ENCODE measurements at places on chromosomes 4 and X.
A peak's percentile ranks its signal among the peaks of the same experiment; 100 is the strongest.

DNA sequence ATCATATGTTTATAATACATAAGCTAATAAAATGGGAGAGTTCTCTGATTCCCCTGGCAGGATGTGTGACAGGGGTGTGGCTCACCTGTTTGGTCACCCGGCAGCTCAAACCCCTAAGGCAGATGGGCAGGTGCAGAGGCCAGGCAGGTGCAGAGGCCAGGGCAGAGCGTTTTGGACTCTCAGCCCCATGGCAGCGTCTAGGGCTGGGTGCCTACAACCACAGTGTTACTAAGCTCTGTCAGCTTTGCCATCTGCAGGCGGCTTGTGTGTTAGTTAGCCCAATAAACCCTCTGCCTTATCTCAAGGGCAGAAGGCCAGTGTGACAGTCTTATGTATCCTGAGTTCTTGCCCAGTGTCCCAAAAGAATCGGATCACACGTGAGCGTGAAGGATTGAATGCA, 54.0 kb upstream of the UGT2B15 start:
- no peak for DNase-seq

- no peak for DNase-seq
Measured at GRCh38 chr4:121785479-121785878, 15.6 kb upstream of the EXOSC9 start.

DNA sequence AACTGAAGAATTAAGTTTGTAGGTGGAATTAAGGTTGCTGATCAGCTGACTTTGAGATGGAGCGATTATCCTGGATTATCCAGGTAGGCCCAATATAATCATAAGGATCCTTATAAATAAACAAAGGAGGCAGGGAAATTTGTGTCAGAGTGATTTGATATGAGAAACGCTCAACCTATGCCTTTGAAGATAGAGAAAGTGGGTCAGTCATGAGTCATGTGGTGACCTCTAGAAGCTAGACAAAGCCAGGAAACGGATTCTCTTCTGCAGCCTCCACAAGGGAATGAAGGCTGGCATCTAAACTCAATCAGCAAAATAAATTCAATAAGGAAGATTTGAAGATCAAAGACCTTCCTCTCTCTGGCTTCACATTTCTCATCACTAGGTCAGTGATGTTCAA, 41.5 kb upstream of the SMIM10 start:
- DNase-seq: no peak

- DNase-seq: no peak
Measured at GRCh38 chrX:150688911-150689451, 4.2 kb upstream of the MTMR1 start.

- no peak for DNase-seq
Measured at GRCh38 chr4:17018013-17018412, 119.6 kb upstream of the LDB2 start.

DNA sequence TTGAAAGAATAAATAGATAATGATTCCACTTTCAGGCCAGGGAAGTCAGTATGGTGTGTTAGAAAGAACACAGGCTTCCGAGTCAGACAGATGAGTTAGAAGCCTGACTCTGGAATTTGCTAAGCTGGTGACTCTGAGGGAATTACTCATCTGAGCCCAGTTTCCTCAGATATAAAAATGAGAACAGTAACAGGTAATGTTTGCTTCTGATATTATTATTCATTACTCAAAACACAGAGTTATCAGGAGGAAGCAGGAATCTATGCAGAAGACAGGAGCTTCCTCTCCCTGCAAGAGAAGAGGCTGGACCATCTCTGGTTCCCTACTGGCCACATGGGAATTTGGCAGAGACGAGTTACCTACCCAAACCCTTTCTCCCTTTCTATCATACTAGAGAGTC, 163.1 kb downstream of the EVC2 start:
- no peak for DNase-seq

DNA sequence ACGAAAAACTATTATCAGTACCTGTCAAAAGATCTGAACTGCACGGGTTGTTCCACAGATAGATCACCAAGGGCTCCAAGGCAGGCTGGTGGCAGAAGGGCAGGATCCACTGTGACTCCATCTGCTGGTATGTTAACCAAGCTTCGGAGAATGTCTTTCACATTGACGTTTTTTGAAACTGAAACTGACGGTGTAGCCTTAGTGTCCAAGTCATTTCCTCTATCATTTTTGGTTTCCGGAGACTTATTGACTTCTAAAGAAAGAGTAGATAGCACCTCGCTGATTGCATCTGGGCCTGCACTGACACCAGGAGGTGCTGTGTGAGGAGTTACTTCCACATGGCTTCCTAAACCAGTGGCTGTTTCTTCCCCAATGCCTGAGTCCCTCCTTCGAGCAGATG, 186.9 kb downstream of the LRBA start:
- peak; percentile 83 for DNase-seq

GRCh38 chr4:52694936-52695335, 35.8 kb upstream of the USP46 start:
- DNase-seq: no peak

DNA sequence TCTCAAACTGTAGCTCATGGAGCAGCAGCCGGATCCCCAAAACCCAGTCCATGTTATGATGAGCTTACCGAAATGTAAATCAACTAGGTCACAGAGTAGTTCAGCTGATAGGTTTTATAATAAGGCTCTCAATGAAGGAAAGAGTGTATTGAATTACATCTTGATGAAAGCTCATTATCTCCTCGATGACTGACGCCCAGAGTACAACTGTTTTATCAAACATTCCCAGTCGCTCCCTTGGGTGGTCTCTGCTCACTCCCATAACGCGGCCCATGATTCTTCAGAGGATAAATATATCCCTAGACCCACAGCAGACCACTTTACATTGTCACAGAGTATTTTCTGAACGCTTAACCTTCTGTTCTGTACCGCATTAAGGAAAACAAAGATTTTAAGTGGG, 452.3 kb upstream of the GALNT7 start:
- DNase-seq: no peak

DNA sequence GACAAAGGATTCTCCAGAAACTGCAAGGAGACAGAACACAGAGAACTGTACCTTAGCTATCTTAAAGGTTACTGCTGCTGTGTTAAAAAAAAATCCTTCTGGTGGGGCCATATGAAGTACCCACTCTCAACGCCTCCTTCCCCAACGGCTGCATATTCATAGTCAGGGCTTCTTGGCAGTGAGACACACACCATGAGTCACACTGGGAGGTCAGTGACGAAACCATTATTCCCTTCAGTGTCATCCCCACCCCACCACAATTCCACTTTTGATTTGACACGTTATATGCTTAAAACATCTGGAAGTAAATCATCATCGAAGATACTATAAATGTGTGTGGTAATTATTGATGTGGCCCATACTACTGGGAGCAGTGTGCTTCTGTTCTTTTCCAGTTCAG, 271.5 kb downstream of the LDB2 start:
- DNase-seq: no peak

DNA sequence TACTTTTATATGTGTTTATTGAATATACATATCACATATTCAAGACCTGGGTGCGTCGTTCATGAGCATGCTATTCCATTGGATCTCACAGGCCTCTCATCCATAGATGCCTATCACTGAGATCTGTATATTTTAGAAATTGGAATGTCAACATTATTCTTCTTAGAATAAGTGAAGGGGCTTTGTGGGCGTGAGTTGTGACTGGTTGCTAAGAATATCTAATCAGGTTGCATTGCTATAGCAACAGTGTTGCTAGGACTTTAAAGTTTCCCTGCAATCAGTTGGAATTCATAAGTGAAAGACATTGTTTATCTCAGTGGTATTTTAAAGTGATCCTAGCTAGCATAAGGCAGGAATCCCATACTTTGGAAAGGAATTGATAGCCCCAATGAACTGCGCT, 36.7 kb upstream of the ANK2 start:
- DNase-seq: no peak

DNA sequence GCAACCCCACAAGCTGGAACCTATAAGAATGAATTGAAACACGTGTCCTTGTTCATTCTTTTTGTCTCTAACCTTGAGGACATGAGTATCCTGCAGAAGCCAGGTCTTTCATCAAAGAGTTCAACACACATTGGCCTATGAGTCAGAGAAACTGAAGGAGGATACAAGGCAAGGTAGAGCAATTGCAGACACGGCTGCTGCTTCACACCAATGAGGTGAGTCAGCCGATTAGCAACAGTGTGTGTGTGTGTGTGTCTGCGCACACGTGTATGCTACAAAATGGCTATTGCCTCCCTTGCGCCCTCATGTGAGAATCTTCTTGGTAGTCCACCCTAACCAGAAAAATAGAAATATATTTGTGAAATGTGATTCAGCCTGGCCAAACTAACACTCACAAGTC, 1477.7 kb upstream of the IGFBP7 start:
- no peak for DNase-seq

- no peak for DNase-seq
Measured at GRCh38 chrX:25523574-25524540, 508.1 kb upstream of the ARX start.

DNA sequence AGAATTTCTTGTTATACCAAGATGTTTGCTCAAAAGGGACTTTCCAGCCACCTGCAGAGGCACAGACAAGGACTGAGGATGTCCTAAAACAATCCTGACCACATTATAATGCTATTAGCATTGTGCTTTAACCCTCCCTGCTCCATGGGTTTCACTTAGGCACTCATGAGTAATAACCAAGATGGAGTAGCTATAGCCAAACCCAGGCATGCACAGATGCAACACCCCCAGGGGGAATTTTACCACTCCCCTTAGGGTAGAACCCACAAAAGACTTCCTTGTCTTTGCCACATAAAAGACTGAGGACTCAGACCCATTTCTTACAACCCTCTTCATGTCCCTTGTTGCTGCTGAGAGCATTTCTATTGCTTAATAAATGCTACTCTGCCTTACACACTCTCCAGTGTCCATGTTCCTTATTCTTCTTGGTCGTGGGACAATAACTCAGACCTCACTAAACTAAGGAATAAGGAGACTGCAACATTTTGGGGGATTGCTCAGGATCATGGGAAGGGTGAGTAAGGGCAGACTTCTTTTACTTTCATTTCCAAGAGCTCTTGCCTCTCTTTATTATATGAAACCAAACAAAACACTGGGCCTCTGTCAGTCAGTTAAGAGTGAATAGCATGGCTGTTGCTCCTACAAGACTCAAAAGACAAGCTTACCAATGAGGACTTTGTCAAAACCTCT, 103.5 kb downstream of the TECRL start:
- no peak for DNase-seq

- DNase-seq: no peak
Measured at GRCh38 chr4:185265942-185266341, 56.5 kb downstream of the SNX25 start.

DNA sequence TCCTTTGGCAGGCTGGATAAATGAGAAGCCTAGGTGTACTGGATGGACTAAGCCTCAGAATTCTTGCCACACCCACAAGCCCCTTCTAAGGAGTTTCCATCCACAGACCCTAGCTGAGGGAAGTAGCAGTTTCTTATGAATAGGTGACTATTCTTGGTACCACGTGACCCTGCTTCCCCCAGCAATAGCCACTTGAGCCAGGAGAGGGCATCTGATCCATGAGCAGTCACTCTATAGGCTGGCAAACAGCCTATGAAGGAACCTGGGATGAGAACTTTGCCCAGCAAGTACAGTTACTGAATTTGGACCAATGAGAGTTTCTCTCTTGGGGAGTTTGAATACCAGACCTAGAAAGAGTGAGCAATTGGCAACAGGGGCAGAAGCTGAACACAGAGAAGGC, 84.0 kb downstream of the RTL9 start:
- no peak for DNase-seq

DNA sequence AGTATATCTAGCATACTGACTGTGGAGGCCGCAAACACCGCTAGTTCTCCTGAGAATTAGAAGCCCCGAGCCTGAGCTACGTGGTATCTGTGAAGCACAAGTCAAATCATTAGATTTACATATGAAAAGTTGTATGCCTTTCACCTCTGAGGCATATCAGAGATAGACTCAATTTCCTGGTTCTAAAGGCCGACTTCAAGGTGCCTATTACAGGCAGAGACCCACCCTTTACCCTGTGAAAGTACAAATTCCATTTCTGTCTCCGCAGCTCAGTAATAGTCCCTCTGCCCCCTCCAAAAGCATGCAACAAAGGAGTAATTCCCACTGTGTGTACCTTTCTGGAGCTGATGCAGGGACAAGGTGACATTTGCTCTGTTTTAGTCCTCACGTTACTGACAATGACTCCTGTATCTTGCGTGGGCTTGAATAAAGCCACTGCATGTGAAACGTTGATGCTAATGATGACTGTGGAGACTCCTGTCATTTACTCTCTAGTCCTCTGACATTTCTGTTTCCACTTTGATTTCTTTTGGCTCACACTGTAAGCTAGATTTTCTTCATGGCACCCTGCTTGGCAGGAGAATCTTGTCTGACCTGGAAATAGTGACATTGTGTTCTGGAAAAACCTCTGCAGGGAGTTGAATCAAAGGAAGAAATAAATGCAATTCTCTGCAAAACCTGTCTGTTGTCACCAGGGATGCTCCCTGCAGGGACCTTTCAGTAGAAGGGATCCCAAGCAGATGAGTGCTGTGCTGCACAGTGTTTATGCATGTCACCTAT, 273.2 kb upstream of the EMCN start:
- no peak for DNase-seq

DNA sequence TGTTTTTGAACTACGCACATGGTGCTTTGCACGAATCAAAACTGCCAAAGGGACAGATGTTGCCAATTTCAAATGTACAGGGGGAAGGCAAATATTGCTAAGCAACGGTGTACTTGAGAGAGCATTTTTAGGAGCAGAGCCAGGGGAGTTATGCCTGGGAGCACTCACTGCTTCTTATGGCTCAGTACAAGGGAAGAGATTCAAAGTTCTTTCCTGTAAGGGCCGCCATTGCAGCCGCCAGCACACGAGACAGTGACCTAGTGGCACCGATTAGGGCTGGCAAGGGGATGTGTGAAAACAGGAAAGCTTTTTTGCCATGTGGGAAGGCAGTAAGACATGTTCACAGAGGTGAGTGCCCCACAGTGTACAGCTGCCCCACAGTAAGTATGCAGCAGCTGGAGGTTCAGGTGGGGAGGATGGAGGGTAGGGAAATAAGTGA, 133.8 kb downstream of the AFF1 start:
- DNase-seq: no peak

GRCh38 chrX:127038065-127038464, 218.5 kb downstream of the PRR32 start:
- DNase-seq: no peak

DNA sequence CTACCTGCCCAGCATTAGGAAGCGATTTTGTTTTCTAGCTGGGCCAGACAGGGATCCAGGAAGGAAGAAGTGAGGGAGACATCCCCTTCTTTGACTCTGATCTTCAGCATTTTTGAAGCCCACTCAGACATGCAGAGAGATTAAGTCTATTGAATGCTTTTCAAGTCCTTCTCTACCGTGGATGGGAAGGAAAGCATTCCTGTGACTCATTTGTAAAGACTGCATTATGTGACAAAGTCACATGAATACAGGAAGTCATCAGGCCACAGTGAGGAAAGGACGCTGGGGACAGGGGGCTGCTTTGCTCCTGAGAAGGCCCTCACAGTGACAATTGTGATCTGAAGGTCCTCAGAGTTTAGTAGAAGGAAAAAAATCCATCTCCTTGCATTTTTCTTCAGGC, 67.4 kb upstream of the GBA3 start:
- DNase-seq: no peak

- peak; percentile 48 for DNase-seq
Measured at GRCh38 chrX:18886344-18887161, 97.4 kb downstream of the PHKA2 start.

All from CD4-positive, alpha-beta T cell treated with Interleukin-21 for 1 hour (primary cell).